Aorta (tissue), 5 donors: ENCODE measurements at places on chromosomes 5 and 9.
A peak's percentile ranks its signal among the peaks of the same experiment; 100 is the strongest.

- no peak for DNase-seq
These were observed 2.4 kb upstream of the BTF3 start for GRCh38 chr5:73495772-73496335.

DNA sequence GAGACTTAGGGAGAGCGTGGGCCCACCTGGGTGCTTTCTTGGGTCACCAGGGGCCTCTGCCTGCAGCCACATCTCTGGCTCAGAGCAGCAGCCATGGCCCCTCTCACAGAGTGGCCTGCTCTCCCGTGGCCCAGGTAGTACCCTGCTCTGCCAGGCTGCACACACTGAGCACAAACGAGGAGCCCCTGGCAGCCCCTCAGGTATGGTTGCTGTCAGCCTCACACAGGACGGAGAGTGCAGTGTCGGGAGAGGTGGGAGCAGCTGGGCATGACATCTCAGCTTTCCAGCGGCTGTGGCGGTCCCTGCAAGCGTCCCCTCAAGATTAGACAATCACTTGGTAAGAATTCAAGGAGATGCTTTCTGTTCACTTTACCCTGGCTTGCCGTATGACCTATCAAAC lies 137.0 kb upstream of the IRX4 start:
- peak; percentile 27 for DNase-seq

DNA sequence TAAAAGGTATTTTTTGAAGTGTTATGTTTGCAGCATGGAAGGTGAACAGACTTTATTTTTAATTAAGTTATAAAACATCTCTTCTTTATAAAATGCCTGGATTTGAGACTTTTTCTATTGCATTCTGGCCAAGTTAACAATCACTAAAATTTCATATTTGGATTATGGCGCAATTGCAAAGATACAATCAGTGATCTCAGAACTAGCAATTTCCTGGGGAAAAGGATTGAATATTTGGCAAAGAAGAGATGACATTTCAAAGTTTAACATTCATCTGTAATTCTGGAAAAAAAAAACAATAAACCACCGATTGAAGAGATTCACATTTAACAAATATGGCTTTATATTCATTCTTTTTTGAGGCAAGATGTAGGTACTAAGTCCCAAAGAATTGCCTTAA lies 378.0 kb downstream of the LRRC70 start:
- DNase-seq = no peak

DNA sequence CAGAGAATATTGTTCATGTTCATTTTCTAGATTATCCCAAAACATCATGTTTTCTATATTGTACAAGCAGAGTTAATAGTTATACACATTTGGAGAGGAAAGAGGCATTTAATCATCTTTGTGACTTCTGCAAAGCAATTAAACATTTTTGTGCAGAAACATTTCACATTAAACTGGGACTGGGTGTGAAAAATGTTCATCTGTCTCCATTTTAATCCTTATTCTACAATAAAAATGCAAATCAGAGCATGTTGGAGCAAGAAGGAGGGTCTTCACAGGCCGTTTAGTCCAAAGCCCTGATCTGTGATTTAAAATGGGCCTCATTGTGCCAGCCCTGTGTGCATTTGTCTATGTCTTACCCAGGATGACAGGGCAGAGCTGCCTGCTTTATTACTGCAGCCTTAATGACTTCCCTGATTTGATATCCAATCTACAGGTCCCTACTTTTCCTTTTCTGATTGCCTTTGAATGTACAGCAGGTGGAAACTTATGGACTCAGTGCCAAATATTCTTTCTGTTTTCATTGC lies 183.5 kb downstream of the CAVIN4 start:
- no peak for DNase-seq

GRCh38 chr9:105198865-105199264 lies 45.6 kb upstream of the SLC44A1 start:
- DNase-seq = no peak

- no peak for DNase-seq
These were observed 5.3 kb downstream of the ISCA1 start for GRCh38 chr9:86277072-86277471.
